ENCODE measurements at places on chromosomes 16 and 17.

DNA sequence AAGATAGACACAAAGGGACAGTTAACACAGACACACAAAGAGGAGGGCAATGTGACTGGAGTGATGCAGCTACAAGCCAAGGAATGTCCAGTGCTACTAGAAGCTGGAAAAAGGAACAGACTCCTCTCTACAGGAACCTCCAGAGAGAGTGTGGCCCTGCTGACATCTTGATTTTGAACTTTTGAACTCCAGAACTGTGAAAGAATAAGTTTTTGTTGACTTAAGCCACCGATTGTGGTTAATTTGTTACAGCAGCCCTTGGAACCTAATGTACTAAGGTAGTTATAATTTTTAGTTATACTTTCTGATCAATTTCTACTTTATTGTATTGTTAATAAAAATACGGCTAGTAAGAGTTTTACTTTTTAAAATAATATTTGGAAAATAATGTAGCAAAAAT lies 129.1 kb downstream of the MYO1D start:
- no peak for DNase-seq

DNA sequence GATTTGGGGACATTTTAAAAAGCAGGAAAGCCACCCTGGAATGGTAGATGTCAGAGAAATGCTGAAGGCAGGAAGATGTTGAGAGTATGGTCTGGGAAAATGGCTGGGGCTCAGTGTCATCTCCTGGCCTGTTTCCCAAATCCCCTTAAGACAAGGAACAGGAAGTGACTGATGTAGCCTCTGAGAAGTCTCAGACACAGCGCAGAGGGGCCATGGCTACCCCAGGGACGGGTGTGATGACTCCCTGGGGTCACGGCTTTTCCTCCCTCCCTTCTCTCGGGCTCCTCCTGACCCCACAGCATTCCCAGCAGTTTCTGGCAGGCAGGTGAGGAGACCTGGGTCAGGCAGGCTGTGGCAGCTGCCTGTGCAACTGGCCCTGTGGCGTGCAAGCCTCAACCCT lies 45.4 kb downstream of the RAP1GAP2 start:
- DNase-seq = no peak

DNA sequence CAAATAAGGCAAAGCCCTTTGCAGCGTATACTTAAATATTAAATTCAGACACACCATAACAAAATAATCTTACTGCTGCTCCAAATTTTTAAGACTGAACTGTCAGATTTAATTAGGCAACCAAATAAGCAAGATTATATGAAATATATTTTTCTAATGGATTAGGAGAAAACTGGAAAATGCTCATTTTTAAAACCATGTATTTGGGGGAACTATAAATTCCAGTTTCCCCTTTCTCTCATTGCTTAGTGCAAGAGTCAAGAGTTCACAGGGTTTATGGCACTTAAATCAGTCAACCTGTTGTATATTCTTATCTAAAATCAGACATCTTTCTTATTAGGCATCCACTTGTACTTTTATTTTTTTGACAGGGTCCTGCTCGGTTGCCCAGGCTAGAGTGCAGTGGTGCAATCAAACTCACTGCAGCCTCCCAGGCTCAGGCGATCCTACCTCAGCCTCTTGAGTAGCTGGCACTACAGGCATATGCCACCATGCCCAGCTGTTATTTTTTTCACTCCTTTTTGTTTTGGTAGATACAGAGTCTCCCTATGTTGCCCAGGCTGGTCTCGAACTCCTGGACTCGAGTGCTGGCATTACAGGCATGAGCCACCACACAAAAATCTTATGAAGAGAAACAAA lies 2.1 kb upstream of the KANSL1 start:
- DNase-seq = no peak

DNA sequence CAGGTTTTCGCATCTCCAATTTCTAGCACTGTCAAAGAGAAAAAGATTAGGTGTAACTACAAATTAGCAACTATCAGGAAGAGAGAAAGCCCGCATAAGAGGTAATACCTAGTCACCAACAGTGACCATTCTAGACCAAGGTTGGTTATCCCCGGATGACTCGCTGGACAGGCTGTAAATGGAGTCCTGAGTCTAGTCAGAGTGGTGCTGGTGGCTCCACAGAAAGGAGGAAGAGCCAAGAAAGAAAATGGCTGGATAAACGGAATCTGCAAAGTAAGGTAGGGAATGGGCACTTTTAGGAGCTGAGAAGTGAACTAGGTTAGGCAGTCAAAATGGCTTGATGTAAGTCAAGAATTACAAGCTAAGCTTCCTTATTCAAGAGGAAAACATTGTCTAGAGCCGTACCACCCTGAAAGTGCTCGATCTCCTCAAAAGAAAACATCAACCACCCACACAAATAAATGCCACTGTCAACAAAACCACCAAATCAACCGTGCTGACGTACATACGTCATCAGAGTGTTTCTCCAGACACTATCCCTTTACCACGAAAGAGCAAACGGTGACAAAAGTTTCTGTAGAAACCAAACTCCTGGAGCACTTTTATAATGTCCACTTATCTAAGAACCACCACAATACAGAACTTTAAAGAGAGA lies 2.2 kb downstream of the GSPT1 start:
- no peak for DNase-seq

- DNase-seq = no peak
Observed at GRCh38 chr16:26668026-26668425, 398.7 kb upstream of the C16orf82 start.
